NK-92 treated with Interleukin-12 subunit alpha and Interleukin-12 subunit beta, amount 100 ng/mL, for 24 hours (cell line): ENCODE measurements at places on chromosomes 5 and 9.

DNA sequence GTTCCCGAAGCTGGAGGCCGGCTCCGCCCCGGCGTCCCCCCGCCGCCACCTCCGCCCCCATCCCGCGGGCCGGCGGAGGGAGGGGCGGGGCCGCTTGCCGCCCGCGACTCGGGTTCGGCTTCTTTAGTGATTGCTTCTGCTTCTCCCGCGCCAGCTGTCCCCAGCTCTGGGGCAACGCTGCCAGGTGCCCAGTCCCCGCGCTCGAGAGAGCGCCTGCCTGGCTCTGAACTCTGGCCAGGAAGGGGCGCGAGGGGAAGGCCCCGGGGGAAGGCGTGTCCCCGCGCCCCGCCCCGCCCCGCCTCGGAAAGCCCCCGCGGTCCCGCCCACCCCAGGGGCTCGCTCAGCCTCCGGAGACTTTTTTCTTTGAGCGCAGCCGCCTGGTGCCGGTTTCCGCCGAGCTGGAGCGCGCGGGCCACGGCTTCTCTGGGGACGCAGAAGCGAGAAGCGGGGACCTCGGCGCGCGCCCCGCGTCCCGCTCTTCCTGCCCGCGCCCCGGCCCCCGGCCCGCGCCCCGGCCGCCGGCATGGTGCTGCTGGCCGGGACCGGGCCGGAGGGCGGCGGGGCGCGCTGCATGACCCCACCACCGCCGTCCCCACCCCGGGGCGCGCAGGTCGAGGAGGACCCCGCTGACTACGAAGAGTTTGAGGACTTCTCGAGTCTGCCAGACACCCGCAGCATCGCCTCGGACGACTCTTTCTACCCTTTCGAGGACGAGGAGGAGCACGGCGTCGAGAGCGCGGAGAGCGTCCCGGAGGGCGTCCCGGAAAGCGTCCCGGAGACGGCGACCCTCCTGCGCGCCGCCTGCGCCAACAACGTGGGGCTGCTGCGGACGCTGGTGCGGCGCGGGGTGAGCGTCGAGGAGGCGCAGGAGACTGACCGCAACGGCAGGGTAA is at the start of gene ANKRD33B:
TSS of gene ANKRD33B (plus strand) at position 126 of the 893 bp plus-strand sequence. CDS start at position 524, 398 bp downstream.
- no peak for DNase-seq

DNA sequence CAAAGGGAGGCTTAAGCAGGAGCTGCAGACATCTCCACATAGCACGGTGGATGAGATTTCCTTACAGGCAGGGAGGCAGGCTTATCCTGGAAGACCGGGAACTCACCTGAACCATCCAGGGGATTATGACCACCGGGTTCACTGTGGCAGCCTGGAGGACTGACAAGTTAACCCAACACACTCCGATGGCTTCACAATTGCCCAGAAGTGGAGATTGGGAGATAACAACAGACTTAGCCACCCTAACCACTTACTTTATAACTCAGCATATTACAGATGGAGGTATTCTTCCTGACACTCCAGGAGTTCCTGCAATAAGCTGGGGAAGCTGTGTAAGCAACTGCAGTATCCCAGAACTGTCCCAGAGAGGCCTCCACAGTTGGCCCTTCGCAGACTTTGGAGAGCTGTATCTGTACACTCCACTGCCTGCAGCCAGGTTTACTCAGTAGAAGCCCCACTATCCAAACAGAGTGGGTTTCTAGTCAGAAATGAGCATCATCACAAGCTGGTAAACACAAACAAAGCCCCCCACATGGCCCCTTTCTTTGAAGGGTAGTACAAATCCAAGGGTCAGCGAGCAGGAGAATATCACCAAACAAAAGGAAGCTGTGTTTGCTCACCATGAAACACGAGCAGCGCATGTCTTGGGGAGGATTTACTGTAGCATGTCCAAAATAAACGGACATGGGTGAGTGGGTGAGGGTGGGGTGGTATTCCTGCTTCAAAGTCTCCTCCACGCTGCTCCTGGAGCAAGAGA is 462.2 kb downstream of the RASEF start:
- no peak for DNase-seq

GRCh38 chr9:36992501-36993316 is 41.4 kb downstream of the PAX5 start:
- no peak for DNase-seq

DNA sequence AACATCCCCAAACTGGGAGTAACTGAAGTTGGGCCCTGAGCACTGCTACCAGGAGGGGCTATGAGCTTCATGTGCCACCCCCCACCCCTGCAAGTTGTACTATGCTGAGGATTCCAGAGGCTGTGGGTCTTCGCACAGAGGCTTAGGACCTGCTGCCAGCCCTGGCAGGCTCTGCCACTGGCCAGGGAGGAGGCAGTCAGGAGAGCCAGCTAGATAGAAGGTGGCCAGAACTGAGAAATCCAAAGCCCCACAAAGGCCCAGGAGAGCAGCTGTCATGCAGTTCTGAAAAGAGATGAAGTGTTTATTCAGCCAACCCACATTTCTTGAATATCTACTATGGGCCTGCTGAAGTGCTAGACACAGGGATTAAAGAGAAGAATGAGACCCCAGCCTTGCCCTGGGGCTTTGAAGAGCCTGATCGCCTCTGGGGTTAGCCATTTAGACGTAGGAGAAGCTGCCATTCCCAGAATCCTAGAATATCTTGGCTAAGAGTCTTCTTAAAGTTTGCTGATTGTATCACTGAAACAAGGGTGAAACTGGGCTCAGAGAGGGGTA is 1.4 kb downstream of the ALAD start:
- DNase-seq = no peak

- DNase-seq = no peak
Observed at GRCh38 chr5:116872986-116873385, 298.4 kb upstream of the SEMA6A start.

DNA sequence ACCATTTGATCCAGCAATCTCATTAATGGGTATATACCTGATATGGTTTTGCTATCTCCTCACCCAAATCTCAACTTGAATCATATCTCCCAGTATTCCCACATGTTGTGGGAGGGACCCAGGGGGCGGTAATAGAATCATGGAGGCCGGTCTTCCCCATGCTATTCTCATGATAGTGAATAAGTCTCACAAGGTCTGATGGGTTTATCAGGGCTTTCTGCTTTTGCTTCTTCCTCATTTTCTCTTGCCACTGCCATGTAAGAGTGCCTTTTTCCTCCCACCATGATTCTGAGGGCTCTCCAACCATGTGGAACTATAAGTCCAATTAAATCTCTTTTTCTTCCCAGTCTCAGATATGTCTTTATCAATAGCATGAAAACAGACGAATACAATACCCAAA is 74.5 kb upstream of the APC start:
- no peak for DNase-seq

GRCh38 chr9:98432134-98432533 is 176.7 kb upstream of the TBC1D2 start:
- no peak for DNase-seq
